PC-3 (cell line): ENCODE measurements at places on chromosomes 2 and 18. TPM values are rescaled to one million over a fixed set of nuclear protein-coding genes. Genes with fewer than 3 reads are reported as not detected.

- no peak for DNase-seq
Observed at GRCh38 chr2:233835230-233836186, 18.8 kb downstream of the HJURP start.

DNA sequence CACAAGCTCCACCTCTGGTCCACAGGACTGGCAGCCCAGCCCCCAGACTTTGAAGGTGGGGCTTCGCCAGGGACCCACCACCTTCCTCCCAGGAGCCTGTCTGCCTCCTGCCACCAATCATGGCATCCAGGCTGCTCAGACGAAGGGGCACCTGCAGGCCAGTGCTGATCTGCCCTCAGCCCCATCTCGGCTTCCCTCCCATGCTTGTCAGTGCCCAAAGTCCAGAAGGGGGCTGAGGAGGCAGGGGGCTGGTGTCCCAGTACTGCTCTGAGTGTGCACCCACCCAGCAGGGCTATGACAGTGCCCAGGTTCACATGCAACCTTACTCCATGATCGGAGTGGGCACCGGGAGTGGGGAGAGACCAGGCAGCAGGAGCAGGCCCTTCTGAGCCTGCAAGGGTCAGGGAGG, 25.3 kb upstream of the RUFY4 start:
- DNase-seq: no peak

IWS1 gene
- 51.4 and 63.6 TPM in 2 replicates for total RNA-seq

- no peak for DNase-seq
Observed at GRCh38 chr2:83665154-83665553, 793.9 kb downstream of the SUCLG1 start.

- peak; percentile 25 for DNase-seq
Observed at GRCh38 chr18:60506190-60506589, 133.6 kb upstream of the MC4R start.

COLEC11 gene
- total RNA-seq: 0.44 TPM in 1 of 2 replicates, not detected in the other

- DNase-seq: no peak
Observed at GRCh38 chr18:11747731-11748130, 58.7 kb downstream of the GNAL start.

PARD3B gene
- total RNA-seq: 3.9 and 10.9 TPM in 2 replicates

FAHD2A gene
- total RNA-seq: 10.8 and 20.5 TPM in 2 replicates

- DNase-seq: no peak
Observed at GRCh38 chr18:57776767-57777166, 26.3 kb downstream of the ATP8B1 start.

POTEI gene
- not detected in 2 replicates for total RNA-seq

DNA sequence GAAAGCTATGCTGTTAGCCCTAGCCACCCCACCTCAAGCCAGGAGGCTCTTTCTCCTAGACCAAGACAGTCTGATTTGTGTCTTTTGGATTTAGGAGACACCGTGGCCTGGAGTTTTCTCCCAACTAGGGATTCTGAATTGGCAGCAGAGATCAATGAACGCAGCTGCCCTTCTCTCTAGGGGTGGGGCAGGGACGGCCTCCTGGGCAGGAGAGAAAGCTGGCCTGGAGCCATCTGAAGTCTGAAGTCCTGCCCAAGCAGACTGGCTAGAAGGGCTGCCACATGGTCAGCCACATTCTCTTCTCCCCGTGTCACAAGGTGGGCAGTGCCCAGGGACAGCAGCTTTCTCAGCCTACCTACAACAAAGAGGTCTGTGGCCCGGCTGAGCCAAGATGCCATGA, 45.1 kb downstream of the PIEZO2 start:
- no peak for DNase-seq

DNA sequence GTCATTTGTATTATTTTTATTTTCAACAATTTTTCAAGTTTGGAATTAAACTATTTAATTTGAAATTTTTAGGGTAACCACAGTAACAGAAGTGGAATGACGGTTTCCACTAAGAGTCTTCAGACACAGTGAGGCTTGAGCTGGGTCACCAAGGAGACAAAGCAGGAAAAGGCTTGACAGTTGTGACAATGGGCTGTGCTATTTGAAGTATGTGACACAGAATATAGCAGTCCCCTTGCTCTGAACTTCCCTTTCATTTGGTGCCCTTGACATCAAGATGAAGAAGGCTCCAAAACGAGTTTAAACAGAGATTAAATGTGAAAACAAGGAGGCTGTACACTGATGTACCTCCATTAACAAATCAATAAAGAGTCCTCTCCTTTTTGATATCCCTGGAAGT, 265.4 kb upstream of the DLGAP1 start:
- DNase-seq: no peak

NT5DC4 gene
- total RNA-seq: 0.04 TPM in 1 of 2 replicates, not detected in the other

DNA sequence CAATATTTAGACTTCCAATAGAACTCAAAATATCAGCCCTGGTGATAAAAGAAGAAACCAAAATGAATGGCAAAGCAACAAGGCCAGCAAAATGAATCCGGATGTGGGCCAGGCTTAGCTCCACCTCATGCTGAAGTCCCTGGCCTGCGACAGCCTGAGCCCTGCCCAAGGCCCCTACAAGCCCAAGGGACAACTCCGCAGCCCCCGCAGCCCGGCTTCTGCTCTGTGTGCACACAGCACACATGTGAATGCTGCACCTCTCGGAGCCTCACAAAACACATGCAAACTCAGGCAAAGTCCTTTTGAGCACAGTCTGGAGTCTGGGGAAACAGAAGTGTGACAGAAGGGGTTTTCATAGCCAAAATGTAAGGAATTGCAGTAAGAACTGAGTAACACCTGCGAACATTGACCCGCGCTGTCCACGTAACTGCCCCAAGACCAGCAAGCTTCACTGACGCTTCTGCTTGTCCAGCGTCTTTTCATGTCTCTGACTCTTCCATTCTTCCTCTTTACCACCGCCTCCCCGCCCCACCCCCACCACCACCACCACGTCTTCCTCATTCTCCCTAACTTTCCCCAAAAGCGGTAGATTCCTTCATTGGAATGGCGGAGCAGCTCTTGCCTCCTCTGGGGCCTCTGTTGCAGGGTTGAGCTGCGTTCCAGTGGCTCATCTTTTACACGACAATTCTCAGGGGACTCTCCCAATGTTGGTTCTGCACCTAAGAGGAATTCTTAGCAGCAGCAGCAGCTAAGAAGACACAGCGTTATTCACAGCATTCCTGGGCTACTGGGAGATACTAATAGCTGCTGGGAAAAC, 136.4 kb upstream of the COPS8 start:
- no peak for DNase-seq

- DNase-seq: no peak
Observed at GRCh38 chr2:219309278-219309677, at the start of gene PTPRN. Gene PTPRN (minus strand): TSS chr2:219309401. CDS start chr2:219309332, 69 bp downstream.

- DNase-seq: peak; percentile 42
Observed at GRCh38 chr2:28576714-28577113, 80.9 kb downstream of the PLB1 start.

KIF1A gene
- 0.40 TPM in 1 of 2 replicates, not detected in the other for total RNA-seq

- no peak for DNase-seq
Observed at GRCh38 chr2:157808421-157808820, 67.7 kb downstream of the ACVR1 start.

DNA sequence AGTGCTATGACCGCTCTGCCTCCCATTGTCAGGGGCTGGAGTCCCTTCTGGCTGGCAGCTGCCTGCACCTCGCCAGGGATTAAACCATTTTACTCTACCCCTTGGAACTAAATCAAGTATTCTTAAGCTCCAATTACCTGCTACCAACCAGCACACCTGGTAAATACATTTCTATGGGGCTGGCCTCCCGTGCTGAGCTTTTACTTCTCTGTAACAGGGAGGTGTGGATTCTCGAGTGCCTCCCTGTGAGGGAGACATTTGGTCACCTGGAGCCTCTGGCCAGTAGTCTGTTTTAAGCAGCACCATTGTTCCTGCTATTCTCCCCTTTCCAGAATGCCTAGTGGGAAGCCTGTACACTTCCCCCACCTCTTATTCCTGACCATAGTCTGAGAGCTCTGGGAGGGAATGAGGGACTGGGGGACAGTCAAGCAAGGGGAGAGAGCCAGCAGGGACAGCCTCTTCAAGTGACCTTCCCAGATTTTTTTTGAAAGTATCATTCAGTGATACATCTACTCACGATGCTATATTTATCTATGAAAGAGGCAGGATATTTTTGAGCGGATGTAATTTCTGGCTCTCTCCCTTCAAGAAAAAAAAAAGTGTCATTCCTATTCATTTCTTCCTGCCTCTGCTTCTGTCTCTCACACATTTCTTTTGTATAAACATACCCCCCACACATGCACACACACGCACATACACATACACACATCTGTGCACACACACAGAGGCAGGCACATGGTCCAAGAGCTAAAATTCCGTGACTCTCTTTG, 112.8 kb downstream of the CAPN13 start:
- DNase-seq: no peak

REG1B gene
- total RNA-seq: not detected in 2 replicates

HAUS1 gene
- 10.9 and 17.7 TPM in 2 replicates for total RNA-seq
